ENCODE measurements at places on chromosomes 2 and 18.

GRCh38 chr2:138522556-138522955 is 21.0 kb downstream of the SPOPL start:
- DNase-seq = no peak

GRCh38 chr2:144201868-144202468 is 318.0 kb downstream of the ZEB2 start:
- no peak for DNase-seq

DNA sequence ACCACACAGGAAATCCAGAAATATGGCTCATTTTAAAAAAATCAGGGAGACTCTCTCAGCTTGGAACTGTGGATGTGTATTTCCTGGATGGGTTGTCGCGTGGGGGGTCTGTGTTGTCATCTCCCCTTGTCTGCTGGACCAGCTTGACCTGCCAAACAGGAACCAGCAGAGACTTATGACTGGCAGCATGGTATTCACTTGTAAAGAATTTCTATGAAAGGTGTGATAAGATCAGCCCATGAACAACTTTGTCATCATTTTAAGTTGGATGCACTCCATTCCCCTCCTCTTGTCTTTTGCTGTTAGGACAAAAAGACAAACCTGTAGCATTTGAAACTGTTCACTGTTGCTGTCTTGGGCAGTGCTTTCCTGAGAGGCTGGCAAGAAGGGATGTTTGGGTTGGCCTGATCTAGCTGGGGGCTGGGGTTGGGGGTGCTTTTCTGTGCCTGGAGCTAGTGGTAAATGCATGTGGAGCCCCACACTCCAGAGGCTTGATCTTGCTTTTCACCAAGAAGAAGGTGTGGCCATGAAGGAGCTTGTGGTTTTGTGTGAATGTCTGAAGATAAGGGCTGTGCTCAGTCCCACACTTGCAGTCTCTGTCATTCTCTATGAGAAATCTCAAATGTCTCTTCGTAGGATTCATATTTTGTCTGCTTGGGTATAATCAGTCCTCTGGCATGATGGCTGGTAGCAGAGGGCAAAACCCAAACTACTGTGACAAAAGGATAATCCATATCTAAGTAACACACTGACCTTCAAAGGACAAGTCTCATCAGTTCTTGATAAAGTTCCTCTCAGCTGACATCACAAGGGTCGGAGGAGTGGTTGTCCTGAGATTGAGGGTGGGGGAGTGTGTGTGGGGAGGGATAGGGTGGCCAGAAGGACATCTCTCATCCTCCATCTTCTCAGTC is 39.0 kb downstream of the RALB start:
- no peak for DNase-seq

- DNase-seq = no peak
These were observed 176.8 kb upstream of the ALKAL2 start for GRCh38 chr2:464562-465309.

All from Caco-2 (cell line).